ENCODE measurements at places on chromosomes 13 and 19.

GRCh38 chr13:49602005-49602404, 16.6 kb upstream of the RCBTB1 start:
- DNase-seq = no peak

DNA sequence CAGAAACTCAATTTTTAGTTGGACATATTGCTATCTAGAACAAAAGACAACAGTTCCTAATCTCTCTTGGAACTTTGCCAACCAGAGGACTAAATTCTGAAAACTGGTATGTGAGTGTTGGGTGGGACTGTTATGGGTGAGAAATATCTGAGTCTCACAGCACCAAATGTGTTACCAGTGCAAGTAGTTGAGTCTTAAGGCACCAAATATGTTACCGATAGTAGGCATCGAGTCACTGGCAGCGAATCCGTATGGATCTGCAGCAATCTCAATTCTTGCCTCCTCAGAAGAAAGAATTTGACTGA, 575.2 kb downstream of the DACH1 start:
- DNase-seq = no peak

GRCh38 chr13:26476111-26476781, 81.2 kb upstream of the WASF3 start:
- DNase-seq = no peak

GRCh38 chr19:6416658-6417405, 7.8 kb downstream of the KHSRP start:
- no peak for DNase-seq

GRCh38 chr13:79775830-79776229, 294.9 kb downstream of the NDFIP2 start:
- DNase-seq = no peak

DNA sequence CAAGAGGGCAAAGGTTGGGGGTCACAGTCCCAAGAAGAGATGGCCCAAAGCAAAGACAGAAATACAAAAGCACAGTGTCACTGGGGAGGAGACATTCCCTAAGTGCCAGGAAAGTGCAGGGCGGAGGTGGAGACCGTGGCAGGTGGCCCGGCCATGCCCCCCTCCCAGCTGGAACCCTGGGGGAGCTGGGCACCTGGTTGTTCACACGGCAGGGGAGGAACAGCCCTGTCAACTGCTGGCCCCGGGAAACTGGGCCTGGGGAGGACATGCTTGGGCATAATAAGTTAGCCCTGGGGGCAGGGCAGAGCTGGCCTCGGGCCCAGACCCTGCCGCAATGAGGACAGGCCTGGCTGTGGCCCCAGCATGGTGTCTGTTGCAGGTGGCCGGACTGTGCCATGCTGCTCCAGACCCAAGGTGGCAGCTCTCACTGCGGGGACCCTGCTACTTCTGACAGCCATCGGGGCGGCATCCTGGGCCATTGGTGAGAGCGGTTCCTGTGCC, 7.4 kb downstream of the HPN start:
- no peak for DNase-seq

DNA sequence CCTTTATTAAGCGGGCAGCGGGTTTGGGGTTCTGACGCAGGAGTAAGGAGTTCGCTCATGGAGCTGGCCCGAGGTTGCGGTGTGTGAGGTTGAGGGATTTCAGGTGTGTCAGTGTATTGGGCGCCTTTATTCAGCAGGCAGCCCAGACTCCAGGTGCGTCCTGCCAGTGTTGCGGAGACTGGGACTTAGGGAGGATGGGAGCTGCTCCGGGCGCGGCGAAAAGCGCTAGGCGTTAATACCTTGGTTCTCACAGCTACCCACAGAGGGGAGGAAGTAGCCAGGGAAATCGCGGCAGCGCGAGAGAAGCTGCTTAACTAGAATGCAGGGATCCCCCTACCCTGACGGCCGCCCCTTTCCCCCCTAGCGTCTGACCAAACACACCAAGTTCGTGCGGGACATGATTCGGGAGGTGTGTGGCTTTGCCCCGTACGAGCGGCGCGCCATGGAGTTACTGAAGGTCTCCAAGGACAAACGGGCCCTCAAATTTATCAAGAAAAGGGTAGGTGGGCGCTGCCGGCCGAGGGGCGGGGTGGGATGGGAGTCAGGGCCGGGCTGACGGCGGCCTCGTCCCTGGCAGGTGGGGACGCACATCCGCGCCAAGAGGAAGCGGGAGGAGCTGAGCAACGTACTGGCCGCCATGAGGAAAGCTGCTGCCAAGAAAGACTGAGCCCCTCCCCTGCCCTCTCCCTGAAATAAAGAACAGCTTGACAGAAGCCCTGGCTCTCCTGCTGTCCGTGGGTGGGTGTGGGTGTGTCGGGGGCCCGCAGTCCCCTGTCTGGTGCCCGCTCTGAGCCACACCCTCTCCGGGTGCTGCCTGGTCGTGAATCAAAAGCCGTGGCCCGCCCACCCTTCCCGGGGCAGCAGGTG, 1.1 kb downstream of the RPL36 start:
- no peak for DNase-seq

- DNase-seq = no peak
Observed at GRCh38 chr19:32566246-32566830, 14.7 kb upstream of the PDCD5 start.

GRCh38 chr19:35512831-35513627, 420 bp downstream of the DMKN start:
- DNase-seq = no peak

- no peak for DNase-seq
Observed at GRCh38 chr19:5559804-5560133, 8.0 kb downstream of the TINCR start.

DNA sequence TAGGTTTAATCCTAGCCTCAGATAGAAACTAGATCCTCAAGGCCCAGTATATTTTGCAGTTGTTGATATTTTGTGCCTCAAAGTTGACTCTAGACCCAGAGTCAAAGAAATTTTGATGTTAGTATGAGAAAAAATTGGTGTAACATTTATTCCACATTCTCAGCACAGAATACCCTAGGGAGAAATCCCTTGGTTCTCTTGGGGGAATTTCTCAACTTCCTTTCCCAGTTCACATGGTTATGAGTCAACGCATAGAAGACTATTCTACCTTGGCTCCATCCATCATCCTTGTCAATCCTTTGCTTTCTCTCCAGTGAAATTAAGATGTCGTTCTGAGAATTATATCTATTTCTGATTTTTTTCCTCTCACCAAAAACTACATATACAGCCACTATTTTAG, 145.3 kb downstream of the POSTN start:
- no peak for DNase-seq

DNA sequence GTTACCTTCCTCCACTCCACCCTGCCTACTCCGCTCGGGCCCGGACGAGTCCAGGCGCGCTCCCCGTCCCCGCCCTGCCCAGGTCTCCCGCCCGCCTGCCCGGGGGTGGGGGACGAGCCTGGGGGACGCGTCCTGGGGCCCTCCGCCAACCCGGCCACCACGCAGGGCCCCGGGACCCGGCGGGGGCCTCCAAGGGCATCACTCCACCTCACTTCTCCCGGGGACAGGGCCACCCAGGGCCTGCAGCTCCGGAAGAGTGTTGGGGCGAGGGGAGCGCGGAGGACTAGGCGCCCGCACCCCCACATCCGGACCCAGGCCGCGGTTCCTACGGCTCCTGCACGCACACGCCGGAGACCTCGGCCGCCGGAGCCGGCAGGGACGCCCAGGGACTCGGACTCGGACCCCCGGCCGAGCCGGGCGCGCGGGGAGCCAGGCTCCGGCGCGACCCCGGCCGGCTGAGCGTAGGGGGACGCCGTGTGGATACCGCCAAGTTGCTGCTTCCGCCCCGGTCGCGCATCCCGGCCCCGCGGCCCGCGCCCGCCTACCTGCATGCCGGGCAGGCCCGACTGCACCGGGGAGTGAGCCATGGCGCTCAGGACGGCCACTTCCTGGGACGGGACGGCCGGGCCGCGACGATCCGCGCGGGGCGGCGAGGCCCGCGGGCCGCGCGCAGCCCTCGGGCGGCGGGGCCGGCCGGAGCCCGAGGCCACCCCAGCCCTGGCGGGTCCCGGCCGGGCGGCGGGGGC, 534 bp downstream of the STK24 start:
- DNase-seq = peak; percentile 20

DNA sequence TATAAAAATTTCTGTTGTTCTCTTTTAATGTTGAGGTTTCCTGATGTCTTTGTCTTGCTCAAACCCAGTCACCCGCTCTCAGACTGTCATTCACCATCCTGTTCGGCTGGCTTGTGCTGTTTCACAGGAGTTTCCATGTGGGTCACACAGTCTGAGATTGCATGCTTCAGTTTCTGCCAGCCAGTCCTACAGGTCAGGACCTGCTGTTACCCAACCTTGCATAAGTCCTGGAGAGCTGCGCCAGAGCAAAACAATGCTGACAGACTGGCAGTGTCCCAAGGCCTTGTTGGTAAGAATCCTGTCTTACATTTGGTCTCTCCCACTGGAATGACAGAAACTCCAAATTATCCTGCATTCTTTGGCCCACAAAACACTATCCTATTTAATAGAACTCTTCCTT, 340.0 kb upstream of the SLITRK5 start:
- DNase-seq = no peak
